ENCODE measurements at places on chromosomes 5 and 9.

DNA sequence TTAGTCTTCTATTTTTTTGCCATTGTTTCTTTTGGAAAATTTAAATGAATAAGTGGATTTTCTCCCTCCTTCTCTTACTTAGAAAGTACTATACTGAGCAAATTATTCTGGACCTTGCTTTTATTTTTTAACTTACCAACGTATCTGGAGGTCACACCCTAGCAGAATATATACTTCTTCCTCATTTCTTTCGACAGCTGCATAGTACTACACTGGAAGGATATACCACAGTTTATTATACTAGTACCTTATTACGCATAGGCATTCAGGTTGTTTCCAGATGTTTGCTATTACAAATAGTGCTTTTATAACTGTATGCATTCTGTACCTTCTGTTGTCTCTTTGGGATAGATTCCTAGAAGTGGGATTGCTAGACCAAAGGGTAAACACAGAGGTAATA lies 16.7 kb downstream of the RC3H2 start:
- DNase-seq: no peak

DNA sequence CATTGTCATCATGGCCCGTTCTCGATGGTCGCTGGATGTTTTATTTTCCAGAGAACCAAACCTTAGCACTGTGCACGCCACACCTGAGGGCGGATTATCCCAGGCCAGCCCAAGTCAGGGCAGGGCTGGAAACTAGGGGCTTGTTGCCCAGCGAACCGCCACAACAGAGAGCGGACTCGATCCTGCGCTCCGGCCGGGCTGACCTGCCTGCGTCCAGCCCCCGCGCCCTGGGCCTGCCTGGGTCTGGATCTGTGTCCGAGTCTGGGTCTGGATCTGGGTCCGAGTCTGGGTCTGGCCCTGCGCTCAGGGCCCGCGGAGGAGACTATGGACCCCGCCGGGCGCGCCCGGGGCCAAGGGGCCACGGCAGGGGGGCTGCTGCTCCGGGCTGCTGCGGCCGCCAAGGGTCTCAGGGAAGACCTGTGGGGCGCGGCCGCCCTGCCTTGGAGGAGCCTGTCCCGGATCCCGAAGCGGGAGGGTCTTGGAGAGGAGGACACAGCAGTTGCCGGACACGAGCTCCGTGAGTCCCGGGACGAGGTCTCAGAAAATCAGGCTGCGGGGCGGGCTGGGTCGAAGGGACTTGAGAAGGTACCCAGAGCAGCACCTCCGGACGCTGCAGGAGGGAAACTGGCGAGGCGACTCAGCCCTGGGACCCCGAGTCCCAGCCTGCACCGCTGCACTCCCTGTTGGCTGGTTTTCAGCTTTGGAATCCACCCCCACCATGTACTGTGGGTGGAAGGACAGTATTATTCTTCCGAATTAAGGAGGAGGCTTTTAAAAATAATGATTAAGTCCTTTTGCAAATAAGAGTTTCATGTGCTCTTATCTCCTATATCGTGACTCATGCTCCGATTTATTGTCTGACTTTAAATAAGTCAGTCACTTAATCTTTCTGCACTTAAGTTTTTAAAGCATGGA lies at the start of gene ANKDD1B:
ANKDD1B (plus strand) TSS at position 143 of the 915 bp plus-strand sequence; CDS start at position 325, 182 bp downstream.
- peak; percentile 24 for DNase-seq

- no peak for DNase-seq
Observed at GRCh38 chr9:135559606-135560005, 1.9 kb upstream of the PAEP start.

GRCh38 chr5:168479166-168479565 lies 7.1 kb upstream of the RARS1 start:
- no peak for DNase-seq

DNA sequence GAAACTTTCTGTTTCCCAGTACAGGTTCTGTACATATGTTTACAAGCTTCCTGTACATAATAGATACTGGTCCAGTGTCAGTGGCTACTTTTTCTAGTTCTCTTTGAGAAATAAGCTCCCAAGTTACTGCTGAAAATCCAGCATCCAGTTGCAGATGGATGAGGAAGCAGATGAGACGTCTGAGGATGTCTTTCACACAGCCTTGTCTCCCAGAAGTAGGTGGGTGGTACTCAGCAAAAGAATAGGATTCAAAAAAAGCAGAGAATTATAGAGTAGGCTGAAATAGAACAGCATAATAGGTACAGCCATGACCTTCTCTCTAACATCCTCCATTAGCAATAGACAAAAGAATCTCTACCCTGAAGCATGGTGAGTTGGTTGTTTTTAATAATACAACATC lies 77.7 kb downstream of the BRINP1 start:
- no peak for DNase-seq

DNA sequence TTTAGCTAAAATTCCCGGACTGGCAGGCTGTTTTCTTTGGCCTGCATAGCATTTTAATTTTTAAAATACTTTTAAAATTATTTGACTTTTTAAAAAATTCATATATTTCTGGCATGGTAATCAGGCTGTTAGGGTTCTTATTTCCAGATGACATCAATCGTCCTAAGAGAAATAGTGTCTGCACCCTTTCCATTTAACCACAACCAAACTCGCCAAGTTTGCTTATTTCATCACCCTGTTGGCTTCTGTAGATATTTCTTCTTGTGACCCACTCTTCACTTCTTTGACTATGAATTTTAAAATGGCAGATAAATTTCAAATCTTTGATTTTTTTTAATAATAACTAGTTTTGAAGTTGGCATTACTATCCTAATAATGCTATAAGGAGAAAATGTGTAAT lies 675.7 kb upstream of the FTMT start:
- DNase-seq: no peak

- peak; percentile 32 for DNase-seq
Observed at GRCh38 chr9:122954253-122954691, 13.5 kb downstream of the RABGAP1 start.

DNA sequence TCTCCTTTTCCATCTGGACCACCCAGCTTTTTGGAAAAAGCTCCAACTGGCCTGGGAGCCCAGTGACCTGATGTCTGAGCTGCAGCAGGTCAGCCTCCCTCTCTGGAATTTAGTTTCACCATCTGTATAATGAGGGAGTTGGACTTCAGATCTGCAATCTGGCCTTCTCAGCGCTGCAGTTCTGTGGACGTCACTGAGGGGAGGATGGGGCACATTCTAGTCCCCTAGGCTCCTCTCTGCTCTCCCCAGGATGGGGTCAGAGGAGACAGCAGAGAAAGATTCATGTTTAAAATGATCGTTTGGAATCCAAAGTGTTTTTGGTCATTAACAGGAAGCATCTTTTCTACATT lies 10.2 kb downstream of the OR13J1 start:
- DNase-seq: no peak

GRCh38 chr9:72871685-72872084 lies 81.2 kb downstream of the ALDH1A1 start:
- peak; percentile 47 for DNase-seq

DNA sequence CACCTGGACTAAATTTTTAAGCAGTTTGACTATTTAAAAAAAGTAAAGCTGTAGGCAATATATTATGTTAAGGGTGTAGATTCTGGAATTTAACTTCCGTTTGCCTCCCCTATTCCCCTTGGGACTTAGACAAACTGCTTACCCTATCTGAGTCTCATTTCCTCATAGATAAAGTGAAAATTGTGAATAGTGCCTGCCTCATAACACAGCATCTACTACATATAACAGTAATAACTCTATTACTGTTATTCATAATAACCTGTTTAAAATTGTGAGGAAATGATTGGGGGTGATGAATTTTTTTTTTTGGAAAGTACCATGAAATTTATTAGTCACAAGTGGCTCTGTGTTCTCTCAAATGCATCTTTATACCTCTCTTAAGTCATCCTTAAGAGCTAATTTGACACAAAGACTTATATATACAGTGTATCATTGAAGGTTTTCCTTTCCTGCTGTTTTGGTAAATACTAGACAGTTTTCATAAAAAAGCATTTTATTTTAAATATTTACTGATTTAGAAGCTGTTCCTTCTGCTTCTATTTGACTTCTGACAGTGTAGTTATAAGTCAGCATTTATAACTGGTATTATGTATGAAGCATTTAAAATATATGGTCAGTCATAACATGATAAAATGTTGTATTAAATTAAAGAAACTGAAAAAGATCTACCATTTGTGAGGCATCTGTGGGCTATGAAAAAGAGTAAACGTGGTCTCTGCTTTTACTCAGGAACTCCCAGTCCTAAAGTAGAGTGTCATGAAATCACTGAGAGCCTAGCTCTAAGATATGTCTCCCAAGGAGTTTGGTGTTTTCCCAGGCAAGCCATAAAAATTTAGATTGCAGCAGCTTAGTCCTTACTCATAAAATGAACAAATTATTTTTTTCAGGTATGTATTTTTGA lies 46.4 kb downstream of the MCCC2 start:
- DNase-seq: no peak

DNA sequence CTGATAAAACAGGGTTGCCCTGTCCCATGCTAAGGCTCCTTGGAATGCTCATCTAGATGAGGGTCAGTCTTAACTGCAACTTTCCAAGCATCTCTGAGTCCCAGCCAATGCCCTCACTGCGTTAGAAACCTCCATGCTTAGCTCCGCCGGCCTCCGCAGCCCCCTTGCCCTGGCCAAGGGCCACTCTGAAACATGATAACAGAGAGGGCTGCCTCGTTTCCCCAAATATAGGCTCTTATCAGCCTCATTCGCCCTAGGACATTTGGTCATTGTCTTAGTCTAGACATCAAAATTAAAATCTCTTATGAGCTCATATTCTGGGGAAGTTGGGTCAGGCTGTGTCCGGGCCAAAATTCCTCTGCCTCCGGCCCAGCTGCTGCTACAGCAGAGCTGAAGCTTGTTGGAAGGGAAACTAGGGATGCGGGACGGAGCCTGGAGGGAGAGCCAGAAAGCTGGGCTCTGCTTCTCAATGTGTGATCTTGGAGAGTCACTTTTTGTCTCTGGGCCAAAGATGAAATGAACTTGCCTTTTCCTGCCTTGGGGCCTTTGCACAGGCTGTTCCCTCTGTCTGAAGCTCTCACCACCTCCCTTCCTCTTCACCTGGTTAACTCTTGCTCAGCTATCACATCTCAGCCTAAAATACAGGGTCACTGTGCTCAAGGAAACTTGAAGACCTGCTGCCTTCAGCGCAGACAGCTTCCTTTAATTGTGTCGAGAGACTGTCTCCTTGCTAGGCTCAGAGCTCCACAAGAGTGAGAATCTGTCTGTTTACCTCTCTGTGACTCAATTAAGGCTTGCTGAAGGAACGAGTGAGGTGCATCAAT lies 191.3 kb downstream of the RGS3 start:
- no peak for DNase-seq

DNA sequence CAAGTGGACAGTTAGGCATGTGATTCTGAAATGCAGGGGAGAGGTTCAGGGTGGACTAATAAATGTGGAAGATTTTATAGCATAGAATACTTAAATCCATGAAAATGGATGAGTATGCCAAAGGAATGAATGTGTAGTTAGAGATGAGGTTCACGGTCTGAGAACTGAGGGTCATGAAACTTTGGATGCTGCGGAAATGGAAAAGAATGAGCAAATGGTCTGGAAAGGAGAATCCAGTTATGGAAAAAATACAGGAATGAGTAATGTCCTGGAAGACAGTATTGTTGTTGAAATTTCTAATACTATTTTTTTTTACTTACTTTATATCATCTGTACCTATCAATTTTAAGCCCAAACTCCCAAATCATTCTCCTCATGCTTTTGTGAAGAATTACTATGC lies 2369.4 kb downstream of the MAT2B start:
- no peak for DNase-seq

GRCh38 chr9:115063058-115063845 lies 54.7 kb downstream of the TNC start:
- peak; percentile 34 for DNase-seq

DNA sequence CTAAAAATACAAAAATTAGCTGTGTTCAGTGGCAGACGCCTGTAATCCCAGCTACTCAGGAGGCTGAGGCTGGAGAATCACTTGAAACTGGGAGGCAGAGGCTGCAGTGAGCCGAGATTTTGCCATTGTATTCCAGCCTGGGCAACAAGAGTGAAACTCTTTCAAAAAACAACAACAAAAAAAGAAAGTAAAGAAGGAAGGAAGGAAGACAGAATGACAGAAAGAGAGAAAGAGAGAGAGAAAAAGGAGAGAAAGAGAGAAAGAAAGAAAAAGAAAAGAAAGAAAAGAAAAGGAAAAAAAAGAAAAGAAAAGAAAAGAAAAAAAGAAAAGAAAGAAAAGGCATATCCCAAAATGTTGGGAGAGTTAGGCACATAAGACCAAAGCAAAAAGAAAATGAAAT lies 278.6 kb downstream of the CDH18 start:
- DNase-seq: no peak

Data from LHCN-M2 (cell line).